ENCODE measurements at places on chromosomes 1 and 21. TPM values are rescaled to one million over a fixed set of nuclear protein-coding genes. Genes with fewer than 3 reads are reported as not detected.

GRCh38 chr21:15749861-15750159, 20.0 kb downstream of the USP25 start:
- no peak for DNase-seq

DNA sequence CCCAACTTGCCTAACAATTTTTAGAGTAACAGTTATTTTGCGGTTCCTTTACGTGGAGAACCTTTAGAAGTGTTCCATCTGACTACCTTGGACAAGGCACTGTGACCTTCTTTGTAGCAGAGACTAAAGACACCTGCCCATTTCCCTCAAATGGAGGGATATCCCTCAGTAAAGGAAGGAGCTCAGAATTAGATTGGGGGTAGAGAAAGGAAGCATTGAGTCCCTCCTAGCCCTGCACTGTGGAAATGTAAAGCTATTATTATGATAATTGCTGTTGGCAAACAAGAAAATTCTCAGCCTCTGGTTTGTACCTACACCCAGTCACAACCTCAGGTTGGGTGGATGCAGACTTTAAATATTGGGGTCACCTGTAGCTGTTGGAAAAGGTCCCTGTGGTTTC, 72.6 kb upstream of the MACF1 start:
- DNase-seq = no peak

DNA sequence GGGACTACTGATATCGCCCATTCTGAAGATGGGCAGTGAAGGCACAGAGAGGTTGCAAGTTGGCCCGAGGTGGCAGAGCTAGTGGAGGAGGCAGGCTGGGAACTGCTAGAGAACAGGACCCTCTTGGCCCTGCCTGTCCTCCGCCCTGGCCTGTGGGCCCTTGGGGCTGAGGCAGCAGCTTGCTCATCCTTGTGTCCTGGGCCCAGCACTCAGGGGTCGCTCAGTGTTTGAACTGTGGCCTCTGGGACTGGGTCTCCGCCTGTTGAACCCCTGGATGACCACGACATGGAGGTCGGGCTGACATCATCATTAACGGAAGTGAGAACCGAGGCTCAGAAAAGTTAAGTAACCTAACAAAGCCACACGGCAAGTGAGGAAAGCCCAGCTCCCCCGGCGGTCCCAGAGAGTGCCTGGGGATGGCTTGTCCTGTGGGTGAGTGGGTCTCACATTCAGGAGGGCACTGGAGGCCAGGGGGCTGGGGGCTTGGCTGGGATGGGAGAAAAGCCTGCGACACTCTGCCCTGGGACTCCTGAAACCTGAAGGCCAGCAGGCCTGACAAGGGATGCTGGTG, 23.0 kb upstream of the DDOST start:
- DNase-seq = no peak

GRCh38 chr1:83125456-83125855, 873.5 kb downstream of the TTLL7 start:
- no peak for DNase-seq

- no peak for DNase-seq
These were observed 5.9 kb downstream of the LMO4 start for GRCh38 chr1:87334351-87335174.

DNA sequence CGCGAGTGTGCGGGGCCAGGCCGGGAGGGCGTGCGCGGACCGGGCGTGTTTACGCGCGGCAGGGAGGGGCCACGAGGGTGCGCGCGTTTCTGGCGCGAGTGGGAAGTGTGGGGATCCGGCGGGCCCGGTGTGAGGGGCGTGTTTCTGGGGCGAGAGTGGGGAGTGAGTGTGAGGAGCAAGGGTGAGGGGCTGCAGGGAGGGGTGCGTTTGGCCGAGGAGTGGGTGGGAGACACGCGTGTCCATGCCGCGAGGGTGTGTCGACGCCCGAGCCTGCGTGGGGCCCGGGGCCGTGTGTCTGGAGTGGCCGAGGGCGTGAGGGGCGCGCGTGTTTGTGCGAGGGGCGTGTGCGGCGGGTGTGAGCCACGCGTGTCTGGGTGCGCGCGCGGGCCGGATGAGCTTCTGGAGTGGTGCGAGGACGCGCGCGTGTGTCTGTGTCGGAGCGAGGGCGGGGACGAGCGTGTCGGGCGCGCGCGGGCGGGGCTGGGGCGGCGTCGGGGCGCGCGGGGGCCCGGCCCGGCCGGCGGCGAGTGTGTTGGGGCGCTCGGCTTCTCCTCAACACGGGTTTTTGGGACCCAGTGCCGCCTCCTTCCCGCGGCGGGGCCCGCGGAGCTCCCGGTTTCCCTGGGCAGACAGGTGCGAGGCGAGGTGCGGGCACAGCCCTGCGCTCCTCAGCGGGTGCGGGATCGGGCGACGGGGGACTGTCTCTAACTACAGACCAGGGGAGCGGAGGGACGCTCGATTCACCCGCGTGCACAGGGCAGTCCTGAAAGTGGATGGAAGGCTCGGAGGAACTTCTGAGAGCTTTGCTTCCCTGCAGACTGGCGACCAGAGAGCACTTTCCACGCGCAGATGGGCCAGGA, 65.8 kb upstream of the VAMP3 start:
- DNase-seq = no peak

- DNase-seq = no peak
These were observed 267.8 kb upstream of the RUNX1 start for GRCh38 chr21:35316933-35317332.

DNA sequence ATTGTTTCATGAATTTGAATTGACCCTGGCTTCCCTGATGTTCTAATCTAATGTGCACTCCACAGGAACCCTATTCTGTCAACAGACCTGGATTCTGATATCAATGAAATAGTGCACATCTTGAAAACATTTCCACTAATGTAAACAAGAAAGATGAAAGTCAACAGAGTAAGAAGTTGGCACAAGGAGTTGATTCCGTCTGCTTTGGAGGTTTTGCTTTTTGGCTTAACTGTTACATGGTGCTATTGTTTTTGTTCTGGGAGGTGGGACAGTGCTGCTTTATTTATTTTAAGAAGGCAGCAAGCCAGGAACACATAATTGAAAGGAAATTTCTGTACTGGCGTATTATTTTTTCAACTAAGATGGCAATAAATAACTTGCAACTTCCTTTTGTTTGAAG, 73.3 kb downstream of the LEPR start:
- no peak for DNase-seq

DNA sequence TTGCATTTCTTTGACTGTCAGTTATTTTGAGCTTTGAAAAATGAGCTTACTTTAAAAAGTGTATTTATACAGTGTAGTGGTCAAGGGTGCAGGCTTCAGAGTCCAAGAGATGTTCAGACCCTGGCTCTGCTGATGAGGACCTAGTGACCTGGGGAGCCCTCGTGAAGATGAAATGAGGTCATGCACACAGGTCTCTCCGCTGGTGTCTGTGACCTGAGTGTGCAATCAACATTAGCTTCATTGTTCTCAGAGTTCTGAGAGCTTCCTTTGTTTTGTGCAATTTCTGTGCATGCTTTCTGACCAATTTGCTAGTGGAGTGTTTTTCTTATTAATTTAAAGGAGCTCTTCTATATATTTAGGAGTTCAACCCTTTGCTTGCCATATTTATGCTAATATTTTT, 71.3 kb downstream of the RIPK4 start:
- DNase-seq = no peak

- DNase-seq = no peak
These were observed 22.3 kb downstream of the KIF17 start for GRCh38 chr1:20695515-20695914.

DNA sequence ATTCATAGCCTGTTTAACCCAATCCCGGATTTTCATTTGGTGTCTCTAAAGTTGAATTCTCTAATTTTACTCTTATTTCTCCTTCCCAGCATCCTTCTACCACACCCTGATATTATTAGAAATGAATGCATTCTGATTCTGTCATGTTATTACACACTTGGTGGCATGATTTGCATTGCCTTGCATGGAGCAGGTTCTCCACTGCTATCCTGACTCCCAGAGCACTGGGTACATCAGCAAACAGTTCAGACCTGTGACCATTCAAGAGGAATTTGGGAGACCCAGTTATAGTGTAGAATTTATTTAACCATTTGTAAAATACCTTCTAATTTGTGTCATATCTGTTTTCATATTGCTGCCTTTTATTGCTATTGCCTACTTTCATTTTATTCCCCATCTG, 2.6 kb downstream of the LRRC8B start:
- no peak for DNase-seq

- no peak for DNase-seq
These were observed 18.6 kb downstream of the L1TD1 start for GRCh38 chr1:62213075-62213914.

GRCh38 chr1:46522184-46522968, 29.1 kb downstream of the KNCN start:
- DNase-seq = no peak

- no peak for DNase-seq
These were observed 8.1 kb upstream of the PMF1 start for GRCh38 chr1:156204686-156205085.

- no peak for DNase-seq
These were observed 109.8 kb downstream of the USP25 start for GRCh38 chr21:15839601-15840000.

DNA sequence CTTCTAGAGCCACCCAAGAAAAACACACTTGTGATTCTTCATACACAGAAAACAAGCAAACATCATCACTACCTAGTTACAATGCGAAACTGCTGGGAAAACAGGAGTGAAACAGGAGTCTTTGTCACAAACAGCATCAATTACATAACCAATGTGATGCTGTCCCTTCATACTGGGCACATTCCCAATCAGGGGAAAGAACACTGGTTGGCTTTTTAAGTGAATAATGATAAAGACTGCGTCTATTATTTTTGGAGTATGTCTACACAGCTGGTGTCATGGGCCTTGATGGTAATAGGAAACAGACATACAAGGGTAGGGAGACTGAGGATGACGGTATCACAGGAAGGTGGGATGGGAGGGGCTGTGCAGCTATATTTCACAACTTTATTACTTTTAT, 43.3 kb downstream of the SIPA1L2 start:
- no peak for DNase-seq

DNA sequence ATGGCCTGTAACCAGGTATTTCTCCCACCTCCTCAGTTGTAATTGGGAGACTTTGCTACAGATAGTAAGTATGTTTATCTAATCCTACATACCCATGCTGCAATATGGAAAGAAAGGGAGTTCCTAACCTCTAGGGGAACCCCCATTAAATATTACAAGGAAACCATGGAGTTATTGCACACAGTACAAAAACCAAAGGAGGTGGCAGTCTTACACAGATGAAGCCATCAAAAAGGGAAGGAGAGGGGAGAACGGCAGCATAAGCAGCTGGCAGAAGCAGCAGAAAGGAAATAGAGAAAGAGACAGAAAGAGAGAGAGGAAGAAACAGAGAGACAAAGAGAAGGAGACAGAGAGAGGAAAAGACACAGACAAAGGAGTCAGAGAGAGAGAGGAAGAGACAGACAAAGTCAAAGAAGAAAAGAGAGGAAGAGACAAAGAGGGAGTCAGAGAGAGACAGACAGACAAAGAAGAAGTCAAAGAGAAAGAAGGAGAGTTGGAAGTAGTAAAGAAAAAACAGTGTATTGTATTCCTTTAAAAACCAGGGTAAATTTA, 142.9 kb downstream of the FASLG start:
- no peak for DNase-seq

DNA sequence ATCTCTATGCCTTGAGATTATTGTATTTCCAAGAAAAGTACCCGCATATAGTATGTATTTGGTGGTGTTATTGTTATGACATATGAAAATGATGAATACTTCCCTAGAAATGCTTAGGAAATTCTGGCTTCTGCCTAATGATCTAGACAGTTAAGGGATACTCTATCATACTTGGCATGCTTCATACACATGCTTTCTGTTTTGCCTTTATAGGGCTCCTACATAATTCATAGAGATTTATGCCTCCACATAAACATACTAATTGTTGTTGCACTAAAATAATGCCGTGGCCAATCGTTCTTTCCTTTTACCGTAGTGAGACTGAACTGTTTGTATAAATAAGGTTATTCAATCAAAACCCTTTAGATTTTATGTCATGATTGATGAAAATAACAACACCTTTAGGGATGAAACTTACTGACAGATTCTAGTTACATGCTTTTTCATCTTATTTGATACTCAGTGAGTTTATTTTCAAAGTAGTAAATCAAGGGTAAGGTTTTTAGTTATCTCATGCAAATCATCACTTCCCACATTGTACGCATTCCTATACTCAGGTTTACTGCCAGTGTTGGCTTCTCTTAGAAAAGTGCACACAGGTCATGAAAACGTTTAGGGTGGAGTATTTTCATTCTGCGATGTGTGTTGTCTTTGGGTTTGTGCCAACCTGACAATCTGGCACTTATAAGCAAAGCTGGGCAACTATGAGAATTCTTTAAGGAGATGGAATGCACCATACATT, 40.5 kb upstream of the SCYL3 start:
- no peak for DNase-seq

DNA sequence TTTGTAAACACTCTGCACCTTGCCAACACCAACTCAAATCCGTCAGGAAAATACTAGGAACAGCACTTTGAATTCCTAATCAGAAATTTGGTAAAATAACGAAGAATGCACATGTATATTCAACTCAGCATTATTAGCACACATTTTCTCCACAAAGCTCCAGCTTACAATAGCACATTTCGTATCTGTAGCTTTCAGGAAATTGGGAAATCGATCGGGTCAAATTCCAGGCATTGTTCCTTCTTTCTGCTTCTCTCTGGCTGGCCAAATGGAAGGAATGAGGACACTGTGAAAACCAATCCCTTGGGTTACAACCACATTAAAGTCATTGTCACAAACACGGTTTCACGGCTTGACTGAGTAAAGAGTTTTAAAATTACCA, 58.6 kb downstream of the NPHP4 start:
- no peak for DNase-seq

DNA sequence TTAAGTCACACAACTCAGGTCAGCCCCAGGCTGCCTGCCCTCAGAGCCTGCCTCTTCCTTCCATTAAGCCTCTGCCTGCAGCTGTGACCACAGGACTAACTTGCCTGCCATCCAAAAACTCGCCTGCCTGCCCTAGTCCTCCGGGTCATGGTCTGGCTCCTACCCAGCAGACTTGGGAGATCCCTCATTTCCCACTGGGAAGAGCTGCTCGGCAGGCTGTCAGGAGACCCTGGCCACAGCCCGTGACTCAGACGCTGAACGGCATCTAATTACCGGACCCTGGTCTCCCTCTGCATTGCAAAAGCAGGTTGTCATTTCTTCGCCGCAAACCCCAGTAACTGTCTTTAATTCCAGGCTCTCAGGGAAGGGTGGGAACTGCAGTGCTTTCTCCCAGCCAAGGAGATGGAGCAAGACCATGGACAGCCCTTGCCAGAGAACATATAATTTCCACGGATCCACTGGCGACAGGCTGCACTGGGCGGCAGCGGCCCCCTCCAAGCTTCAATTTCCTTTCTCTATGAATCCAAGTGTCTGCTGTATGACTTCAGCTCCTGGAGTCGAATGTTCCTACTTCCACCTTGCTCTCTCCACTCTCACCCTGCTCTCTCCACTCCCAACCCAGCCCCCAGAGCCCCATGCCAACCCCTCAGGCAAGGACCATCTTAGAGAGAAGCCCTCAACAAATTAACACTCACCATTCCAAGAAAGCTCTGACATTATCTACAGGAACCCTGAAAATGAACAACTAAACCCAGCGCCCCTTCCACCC, 20.4 kb downstream of the OLFML2B start:
- no peak for DNase-seq

SERINC2 gene
- 8.8 TPM for polyA plus RNA-seq

KIF14 gene
- polyA plus RNA-seq = 7.1 TPM

CFAP74 gene
- polyA plus RNA-seq = 0.39 TPM

ADAMTS1 gene
- polyA plus RNA-seq = 97.3 TPM

DAB1 gene
- 6.6 TPM for polyA plus RNA-seq

SPRR1A gene
- polyA plus RNA-seq = not detected

BARHL2 gene
- not detected for polyA plus RNA-seq

FCRL6 gene
- polyA plus RNA-seq = 0.10 TPM

PTPN14 gene
- 35.5 TPM for polyA plus RNA-seq

PDC gene
- 0.34 TPM for polyA plus RNA-seq

BGLAP gene
- polyA plus RNA-seq = 7.4 TPM

HES4 gene
- 38.1 TPM for polyA plus RNA-seq

PAQR6 gene
- 5.5 TPM for polyA plus RNA-seq

THEM5 gene
- polyA plus RNA-seq = 0.79 TPM

Data from left renal pelvis (tissue), 4 donors.